Adrenal gland (tissue), 19 donors: ENCODE measurements at places on chromosomes 3 and 15. TPM values are rescaled to one million over a fixed set of nuclear protein-coding genes. Genes with fewer than 3 reads are reported as not detected.

GRCh38 chr15:89556413-89557262, 18.6 kb upstream of the TICRR start:
- peak; percentile 54 for DNase-seq

The B3GALNT1 gene
- 7.4 TPM for total RNA-seq

GRCh38 chr15:31387092-31387478, 60.5 kb downstream of the KLF13 start:
- no peak for DNase-seq

GRCh38 chr3:156050918-156051317, 69.5 kb upstream of the KCNAB1 start:
- DNase-seq: no peak

- no peak for DNase-seq
Observed at GRCh38 chr3:27633224-27633545, 88.9 kb downstream of the EOMES start.

DNA sequence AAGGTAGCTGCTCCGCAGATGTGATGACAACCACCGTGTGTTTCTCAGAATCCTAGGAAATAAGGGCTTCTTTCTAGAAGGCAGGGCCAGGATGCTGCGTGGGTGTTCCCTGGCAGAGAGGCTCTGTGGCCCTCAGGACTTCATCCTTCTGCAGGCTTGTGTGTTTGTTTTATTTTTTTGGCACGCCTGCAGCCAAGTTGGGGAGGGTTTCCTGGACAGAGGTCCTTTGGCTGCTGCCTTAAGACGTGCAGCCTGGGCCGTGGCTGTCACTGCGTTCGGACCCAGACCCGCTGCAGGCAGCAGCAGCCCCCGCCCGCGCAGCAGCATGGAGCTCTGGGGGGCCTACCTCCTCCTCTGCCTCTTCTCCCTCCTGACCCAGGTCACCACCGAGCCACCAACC, at the start of gene CLEC3B:
CLEC3B (plus strand) TSS at position 266 of the 400 bp plus-strand sequence; CDS start at position 326, 60 bp downstream.
- peak; percentile 62 for DNase-seq

DNA sequence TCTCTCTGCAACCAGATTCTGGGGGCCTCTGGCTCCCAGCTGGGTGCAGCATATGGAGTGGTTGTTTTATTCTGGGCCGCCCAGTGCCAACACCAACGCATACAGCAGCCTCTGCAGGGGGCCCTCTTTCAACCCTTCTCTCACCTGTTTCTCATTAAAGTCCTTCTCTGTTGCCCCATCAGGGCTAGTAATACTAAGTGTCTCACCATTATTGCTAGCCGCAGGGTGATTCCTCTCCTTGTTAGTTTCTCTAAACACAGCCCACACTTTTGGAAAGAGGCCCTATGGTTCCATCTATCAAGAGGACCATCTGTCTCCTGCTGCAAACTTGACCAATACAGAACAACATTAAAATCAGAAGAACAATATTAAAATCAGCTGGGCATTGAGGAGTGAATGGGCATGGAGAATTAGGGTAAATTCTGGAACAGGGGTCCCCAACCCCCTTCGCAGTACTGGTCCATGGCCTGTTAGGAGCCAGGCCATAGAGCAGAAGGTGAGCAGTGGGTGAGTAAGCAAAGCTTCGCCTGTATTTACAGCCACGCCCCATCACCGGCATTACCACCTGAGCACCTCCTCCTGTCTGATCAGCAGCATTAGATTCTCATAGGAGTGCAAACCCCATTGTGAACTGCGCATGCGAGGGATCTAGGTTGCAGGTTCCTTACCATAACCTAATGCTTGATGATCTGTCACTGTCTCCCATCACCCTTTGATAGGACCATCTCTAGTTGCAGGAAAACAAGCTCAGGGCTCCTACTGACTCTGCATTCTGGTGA, 36.5 kb downstream of the ALS2CL start:
- no peak for DNase-seq

- no peak for DNase-seq
Observed at GRCh38 chr3:192155194-192155593, 572.1 kb downstream of the FGF12 start.

GRCh38 chr3:194083637-194084224, 52.2 kb upstream of the HES1 start:
- no peak for DNase-seq

DNA sequence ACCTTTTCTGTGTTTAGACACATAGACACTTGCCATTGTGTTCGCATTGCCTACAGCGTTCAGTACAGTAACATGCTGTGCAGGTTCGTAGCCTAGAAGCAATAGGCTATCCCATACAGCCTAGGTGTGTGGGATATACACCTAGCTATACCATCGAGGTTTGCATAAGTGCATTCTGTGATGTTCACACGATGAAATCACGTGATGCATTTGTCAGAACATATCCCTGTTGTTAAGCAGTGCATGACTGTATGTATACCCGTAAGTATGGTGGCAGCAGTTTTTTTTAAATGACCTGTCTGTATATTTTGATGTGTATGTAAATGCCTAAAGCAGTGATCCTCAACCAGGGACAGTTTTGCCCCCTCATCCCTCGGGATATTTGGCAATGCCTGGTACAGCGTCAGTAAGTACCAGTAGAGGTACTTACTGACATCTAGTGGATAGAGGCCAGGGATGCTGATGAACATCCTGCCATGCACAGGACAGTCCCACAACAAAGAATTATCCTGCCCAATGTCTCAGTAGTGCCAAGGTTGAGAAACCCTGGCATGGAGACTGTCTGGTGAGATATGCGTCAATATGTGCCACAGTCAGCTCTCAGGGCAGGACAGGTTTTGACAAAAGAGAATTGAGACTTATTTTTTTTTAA, 129.1 kb downstream of the HCN4 start:
- no peak for DNase-seq

DNA sequence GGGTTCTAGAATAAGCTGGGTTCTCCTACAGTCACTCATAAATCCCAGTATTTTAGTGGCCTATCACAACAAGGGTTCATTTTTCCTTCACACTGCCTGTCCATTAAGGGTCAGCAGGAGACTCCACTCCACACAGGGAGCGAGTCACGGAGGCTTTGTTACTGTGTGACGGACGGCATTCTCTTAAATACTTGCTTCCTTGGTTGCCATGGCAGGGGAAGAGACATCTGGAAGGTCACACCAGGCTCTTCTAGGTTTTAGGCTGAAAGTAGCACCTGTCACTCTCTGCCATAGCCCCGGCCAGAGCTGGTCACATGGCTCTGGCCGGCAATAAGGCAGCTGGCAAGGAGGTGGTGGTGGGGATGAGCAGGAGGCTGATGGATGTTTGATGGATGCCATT, 89.4 kb upstream of the ANKRD34C start:
- no peak for DNase-seq

The SGO1 gene
- not detected for total RNA-seq

The GPR156 gene
- 0.32 TPM for total RNA-seq

DNA sequence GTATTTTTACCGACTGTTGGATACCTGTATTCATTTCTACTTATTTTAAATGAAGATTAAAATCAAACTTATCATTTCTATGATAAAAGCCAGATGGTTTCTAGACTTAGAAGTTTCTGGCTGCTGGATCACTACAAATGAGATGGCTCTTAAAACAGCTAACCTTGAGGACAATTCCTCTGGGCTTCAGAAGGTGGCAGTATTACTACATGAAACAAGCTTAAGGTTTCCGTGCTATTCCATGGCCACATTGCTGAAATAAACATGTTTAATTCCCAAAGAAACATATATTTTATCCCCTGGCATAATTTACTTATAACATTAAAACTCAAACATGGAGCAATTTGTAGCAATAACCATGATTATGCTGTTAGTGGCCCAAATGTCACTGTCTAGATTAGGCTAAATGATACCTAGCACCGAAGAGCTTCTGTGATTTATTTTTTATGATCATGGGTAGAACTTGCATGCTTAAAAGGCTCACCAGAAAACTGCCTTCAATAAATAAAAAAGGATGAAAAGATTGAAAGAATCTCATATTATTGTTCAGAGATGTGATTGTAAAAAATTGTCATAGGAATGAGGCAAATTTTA, 204.0 kb upstream of the NANOGP8 start:
- no peak for DNase-seq

DNA sequence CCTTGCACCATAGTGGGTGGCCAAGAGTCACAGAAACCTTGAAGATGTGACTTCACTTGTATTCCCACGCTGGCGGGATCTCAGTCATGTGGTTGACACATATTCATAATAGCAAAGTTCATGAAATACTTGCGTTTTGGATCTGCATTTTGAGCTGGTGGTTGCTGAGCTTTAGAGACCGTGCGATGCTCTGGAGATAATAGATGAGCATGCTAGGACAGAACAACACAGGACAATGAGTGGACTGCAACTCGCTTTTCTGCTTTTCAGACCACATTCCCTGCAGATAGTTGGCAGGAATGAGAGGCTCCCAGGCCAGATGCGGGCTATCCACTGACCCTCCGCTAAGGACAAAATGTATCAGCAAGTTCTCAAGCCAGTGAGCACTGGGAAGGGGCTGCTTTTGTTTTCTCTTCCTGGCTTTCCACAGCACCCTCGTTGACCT, 13.8 kb upstream of the STARD5 start:
- DNase-seq: no peak

- no peak for DNase-seq
Observed at GRCh38 chr15:58114812-58115211, 23.4 kb upstream of the AQP9 start.

DNA sequence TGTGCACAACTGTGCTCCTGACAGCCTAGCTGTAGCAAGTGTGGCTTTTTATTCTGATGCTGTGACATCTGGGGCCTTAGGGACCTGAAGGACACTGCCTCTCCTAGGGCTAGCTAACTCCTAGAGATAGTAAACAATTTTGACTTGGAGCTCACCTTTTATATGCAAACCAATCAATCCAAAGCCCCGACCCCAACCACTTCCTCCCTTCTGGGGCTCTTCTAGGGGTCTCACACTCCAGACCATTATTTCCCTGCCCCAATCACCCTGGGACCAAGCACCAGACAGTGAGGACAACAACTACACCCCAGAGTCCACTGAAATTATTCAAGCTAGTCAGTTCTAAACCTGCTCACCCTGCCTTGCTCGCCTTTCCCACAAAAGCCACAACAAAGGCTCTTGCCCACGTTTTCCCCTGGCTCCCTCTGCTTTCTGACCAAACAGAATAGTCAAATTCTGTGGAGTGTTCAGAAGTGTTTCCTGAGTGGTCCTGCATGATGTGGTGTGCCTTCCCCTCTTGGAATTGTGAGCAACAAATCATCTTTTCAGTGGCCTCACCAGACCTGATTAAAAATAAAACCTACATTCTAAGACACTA, 84.2 kb upstream of the WNT5A start:
- no peak for DNase-seq

The MFN1 gene
- 41.4 TPM for total RNA-seq

The RTP3 gene
- not detected for total RNA-seq

GRCh38 chr15:91988071-91988470, 134.6 kb downstream of the SLCO3A1 start:
- no peak for DNase-seq

- DNase-seq: no peak
Observed at GRCh38 chr15:72535911-72536310, 61.8 kb downstream of the ARIH1 start.

The PTH1R gene
- 117 TPM for total RNA-seq

DNA sequence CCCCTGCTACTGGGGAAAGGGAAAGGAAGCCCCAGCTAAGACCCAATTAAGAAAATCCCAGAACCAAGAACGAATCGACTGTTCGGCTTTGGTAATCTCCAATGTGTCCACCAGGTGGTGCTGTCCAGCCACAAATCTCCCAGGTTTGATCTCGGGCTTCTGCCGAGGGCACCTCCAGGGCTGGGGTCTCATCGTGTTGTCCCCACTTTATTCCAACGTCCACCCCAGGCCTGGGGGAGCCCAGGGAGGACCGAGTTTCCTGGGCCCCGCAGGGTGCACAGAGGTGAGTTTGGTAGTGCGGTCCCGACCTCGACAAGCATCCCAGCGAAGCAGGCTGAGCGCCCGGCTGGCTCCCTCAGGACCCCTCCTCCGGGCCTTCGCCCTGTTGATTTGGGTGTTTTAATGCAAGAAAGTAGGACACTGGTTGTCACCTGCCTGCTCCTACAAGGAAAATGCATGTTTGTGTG, 185.1 kb downstream of the GOLGA6L6 start:
- DNase-seq: peak; percentile 67

The P2RY1 gene
- total RNA-seq: 5.9 TPM

DNA sequence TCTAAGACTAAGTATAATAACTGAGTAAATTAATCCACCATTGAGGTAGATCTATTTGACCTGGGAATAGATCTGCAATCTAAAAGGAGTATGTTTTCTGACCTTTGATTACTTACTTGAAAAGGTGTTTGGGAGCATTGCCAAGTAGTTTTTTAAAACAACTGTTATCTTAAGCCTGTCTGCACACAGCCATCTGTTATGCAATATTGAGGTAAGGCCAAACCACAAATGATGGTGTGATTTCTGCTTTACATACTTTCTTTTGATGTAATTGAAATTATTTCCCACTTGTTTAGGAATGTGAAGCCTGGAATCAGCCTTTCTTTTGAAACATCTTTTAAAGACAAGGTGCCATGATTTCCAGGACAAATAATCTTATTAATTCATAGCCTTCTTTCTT, 274.0 kb downstream of the BBX start:
- no peak for DNase-seq

DNA sequence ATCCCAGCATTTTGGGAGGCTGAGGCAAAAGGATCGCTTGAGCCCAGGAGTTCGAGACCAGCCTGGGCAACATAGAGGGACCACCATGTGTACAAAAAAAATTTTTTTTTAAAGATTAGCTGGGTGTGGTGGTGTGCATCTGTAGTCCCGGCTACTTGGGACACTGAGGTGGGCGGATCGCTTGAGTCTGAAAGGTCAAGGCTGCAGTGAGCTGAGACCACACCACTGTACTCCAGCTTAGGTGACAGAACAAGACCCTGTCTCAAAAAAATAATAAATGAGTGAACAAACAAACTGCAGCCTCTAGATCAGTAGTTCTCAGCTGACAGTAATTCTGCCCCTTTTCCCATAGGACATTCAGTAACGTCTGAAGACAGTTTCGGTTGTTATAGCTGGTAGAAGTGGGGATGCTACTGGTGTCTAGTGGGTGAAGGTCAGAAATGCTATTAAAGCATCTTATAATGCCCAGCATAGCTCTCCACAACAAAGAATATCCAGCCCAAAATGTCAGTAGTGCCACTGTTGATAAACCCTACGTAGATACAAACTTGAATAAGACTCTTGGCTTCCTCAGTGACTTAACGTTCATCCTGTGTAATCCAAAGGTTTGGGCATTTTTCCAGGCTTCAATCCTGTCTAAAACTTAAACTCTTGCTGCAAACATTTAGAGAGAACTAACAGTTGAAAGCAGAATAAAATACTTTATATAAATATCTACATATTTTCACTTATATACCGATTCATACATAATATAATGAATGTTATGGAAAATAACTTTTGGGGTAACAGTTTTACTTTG, 10.6 kb downstream of the SMC4 start:
- DNase-seq: no peak

DNA sequence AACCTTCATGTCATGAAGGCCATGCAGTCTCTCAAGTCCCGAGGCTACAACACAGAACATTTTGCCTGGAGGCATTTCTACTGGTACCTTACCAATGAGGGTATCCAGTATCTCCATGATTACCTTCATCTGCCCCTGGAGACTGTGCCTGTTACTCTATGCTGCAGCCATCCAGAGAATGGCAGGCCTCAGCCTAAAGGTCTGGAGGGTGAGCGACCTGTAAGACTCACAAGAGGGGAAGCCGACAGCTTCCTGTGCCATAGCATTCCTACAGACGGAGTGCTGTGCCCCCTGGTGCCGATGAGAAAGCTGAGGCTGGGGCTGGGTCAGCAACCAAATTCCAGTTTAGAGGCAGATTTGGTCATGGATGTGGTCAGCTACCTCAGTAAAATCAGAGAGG, 51.3 kb upstream of the CADPS start:
- no peak for DNase-seq

The CCR3 gene
- total RNA-seq: not detected

The SKOR1 gene
- 0.53 TPM for total RNA-seq

The IQCF5 gene
- total RNA-seq: not detected

The GPR176 gene
- total RNA-seq: 2.1 TPM
